NCI-H1694 treated with DMSO at 0.1 percent for 48 hours (cell line): ENCODE measurements at places on chromosomes 7 and 10.

- no peak for DNase-seq
Measured at GRCh38 chr7:66142996-66143395, 28.3 kb downstream of the CRCP start.

- no peak for DNase-seq
Measured at GRCh38 chr7:137454767-137455166, 111.2 kb upstream of the PTN start.

- DNase-seq = no peak
Measured at GRCh38 chr7:150830937-150831336, 21.4 kb upstream of the AOC1 start.

GRCh38 chr7:78092331-78092730, 293.8 kb downstream of the PHTF2 start:
- peak; percentile 64 for DNase-seq

DNA sequence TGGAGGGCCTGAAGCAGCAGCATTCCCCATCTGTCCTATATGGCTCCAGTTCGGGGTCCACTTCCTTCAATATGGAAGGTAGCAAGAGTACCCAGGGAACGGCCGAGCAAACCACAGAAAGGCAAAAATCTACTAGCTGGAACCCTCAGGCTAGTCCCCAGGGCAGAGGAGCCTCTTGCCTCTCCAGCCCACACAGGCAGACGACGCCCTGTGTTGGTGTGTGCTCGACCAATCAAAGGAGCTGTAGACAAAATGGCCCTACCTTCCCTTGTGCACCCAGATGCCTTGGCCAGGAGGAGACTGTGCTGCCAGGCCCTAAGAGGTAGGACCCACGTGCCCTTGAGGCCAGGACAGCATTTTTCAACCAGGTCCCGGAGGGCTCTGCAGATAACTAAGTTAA, 91.5 kb downstream of the FAM53B start:
- DNase-seq = no peak

GRCh38 chr7:7175075-7175695, 7.2 kb upstream of the C1GALT1 start:
- no peak for DNase-seq

GRCh38 chr10:85542936-85543730, 823.5 kb downstream of the GRID1 start:
- no peak for DNase-seq

GRCh38 chr10:91562839-91563581, 69.9 kb downstream of the PPP1R3C start:
- no peak for DNase-seq

GRCh38 chr10:100828738-100829096, 83.3 kb downstream of the PAX2 start:
- peak; percentile 43 for DNase-seq

DNA sequence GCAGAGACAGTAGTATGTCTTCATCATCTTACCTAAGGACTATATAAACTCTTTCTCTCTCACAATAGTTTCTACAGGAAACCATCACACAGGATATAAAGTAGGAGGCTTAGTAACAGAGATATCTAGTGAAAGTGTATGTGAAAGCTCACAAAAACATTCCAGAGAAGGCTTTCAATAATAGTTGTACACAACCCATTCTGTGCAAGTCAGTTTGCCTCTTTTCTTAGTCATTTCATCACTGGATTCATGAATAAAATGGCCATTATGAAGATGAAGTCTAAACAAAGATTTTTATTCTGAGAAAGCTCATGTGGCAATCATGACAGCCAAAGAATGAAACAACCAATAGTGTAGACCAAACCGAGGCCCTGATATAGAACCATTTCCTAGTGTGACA, 178.8 kb downstream of the GNAT3 start:
- no peak for DNase-seq

DNA sequence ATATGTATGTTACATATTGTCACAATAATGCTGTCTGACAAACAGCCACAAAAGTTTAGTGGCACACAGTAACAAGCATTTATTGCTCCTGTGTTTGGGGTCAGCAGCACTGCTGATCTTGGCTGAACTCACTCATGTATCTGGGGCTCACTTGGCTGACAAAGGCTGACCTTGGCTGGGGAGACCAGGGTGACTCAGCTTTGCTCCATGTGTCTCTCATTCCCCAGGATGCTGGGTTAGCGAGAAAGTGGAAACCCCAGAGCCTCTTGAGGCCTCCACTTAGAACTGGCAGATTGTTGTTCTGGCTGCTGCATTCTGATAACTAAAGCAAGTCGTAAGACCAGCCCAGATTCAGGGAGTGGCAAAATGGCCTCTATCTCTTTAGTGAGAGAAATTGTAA, 217.3 kb upstream of the HABP2 start:
- no peak for DNase-seq

GRCh38 chr10:17590969-17591645, 26.1 kb downstream of the HACD1 start:
- no peak for DNase-seq

DNA sequence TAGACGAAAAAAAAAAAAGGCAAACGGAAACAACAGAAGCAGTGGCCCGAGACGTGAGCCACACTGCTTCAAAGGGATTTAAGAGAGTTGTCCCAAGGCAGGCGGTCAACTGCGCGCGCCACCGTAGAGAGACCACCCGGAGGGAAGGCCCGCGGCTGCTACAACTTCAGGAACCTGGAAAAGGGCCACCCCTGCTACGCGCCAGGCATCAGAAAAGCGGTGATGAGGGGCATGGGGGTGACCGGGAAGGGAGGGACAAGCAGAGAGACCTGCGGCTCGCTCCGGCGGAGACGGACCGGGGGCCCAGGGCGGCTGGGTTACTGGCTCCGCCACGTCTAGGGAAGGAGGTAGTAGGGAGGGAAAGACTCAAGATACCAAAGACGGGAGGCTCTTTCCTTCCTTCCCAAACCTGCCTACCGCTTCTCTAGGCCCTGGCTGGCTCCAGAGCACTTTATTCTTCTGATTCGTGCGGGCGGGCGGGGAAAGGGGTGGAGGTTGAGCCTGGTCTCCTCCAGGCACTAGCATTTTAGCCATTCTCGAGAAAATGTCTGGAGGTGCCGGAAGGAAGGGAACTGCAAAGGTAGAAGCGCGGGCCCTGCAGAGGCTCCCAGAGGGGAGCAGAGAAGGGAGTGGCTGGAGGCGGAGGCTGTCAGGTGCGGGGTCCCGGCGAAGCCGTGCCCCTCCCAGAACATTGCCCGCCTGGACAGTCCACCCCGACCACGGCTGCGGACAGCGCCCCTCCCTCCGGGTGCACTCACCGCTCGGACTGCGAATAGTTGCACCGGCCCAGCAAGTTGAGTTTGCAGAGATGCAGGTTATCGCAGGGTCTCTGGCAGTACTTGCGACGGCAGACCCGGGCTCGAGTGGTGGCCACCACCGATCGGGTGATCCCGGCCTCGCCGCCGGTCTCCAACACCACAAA, 993 bp downstream of the ZC3HAV1 start:
- no peak for DNase-seq

- peak; percentile 14 for DNase-seq
Measured at GRCh38 chr7:128302139-128302538, 41.6 kb downstream of the RBM28 start.

DNA sequence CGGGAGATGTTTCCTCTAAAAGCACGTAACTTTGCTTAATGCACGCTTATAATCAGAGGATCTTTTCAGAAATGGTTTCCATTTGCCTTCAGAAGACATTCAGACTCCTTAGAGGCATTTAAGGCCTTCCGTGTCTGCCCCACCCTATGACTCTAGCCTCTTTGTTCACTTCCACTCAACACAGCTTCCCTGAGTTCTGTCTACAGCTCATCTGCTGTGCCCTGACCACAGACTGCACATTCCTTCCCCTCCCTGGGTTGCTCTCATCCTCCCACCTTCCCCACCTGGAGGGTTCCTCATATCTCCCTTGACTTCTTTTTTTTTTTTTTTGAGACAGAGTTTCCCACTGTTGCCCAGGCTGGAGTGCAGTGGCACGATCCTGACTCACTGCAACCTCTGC, 16.6 kb downstream of the FBH1 start:
- DNase-seq = no peak

GRCh38 chr10:126317751-126318150, 70.5 kb downstream of the ADAM12 start:
- no peak for DNase-seq

- no peak for DNase-seq
Measured at GRCh38 chr10:30861221-30861620, 170.4 kb downstream of the ZNF438 start.

DNA sequence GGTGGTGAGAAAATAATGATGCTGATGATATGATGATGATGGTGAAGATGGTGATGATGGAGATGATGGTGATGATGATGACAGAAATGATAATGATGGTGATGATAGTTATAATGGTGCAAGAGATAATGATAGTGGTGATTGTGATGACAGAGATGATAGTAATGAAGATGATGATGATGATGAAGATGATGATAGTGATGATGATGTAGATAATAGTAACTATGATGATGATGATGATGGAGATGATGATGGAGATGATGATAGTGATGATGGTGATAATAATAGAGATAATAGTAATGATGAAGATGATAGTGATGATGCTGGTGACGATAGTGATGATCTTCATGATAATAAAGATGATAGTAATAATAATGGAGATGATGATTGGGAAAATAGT, 22.2 kb downstream of the ABCA13 start:
- DNase-seq = no peak

- no peak for DNase-seq
Measured at GRCh38 chr10:22005763-22006162, 2.2 kb upstream of the DNAJC1 start.

- no peak for DNase-seq
Measured at GRCh38 chr7:54904986-54905385, 113.8 kb upstream of the EGFR start.

DNA sequence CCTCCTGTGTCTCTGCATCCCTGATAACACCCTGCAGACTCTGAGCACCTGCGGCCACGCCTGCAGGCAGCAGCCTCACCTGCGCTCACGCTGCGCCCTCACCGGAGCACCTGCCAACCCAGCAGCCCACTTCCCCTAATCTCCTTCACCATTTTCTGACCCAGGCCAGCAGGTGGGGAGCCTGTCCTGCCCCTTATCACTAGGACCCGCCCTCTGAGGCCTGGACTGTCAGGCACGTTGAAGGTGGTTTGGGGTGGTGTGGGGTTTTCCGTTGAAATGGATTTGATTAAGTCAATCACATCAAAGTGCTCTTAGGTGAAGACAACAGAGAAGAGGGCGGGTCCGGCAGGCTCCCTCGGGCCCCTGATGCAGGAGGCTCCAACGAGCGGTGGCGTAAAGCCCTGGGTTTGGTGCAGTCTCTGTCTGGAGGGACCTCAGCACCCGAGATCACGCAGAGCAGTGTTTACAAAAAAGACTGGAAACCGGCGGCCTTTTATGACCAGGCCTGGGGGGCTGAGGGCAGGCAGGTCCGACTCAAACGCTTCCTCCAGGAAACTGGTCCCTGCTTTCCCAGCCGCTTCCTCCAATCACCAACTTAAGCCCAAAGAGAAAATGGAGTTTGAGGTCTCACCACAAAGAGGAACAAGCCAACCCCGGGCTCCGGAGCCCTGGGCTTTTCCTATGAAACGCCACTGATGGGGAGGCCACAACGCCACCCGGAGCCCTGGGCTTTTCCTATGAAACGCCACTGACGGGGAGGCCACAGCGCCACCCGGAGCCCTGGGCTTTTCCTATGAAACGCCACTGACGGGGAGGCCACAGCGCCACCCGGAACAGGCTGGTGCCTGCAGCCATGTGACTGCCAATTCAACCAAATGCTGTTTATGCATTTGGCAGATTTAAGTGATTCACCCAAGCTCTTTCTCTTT, 45.5 kb downstream of the DPYSL4 start:
- DNase-seq = no peak

GRCh38 chr10:50216894-50217293, 34.4 kb downstream of the ASAH2 start:
- DNase-seq = no peak

GRCh38 chr10:12121673-12122072, 7.8 kb upstream of the SEC61A2 start:
- no peak for DNase-seq

- DNase-seq = no peak
Measured at GRCh38 chr10:132677473-132678227, 108.3 kb downstream of the NKX6-2 start.

GRCh38 chr7:55271661-55272060, 93.5 kb upstream of the LANCL2 start:
- no peak for DNase-seq

DNA sequence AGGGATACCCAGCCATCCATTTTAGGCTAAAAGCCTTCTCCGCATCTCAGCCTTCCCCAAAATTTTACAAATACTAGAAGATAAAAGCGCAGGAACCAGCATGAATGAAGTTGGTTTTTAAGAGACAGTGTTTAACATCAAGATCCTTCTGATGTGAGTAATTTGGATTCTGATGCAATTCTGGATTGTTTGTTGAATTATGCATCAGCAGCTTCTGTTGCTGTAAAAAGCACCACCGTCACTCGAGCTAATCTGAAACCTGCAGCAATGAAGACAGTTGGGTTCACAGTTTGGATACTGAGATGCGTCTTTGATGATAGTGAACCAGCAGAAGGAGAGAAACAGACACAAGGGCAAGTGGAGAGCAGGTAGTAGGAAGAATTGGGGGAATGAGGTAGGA, 179.2 kb downstream of the PLXNA4 start:
- no peak for DNase-seq

DNA sequence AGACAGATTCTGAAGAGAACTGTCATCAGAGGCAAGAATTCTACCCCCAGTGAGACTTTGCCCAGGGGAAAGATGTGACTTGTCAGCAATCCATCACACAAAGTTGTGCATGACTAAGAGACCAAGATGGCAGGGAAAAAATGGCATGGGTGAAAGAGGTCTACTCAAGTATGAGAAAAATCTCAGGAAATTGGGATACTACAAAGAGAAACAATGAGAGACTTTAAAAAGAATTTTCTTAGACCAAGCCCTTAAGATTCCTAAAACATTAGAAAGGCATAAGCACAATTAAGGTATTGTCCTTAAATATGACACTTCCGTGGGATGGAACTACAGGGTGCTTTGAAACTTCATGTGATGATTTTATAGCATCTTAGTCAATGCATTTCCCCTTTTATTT, 45.6 kb upstream of the PDE1C start:
- DNase-seq = no peak

GRCh38 chr10:96700374-96701099, 19.8 kb downstream of the PIK3AP1 start:
- DNase-seq = no peak

DNA sequence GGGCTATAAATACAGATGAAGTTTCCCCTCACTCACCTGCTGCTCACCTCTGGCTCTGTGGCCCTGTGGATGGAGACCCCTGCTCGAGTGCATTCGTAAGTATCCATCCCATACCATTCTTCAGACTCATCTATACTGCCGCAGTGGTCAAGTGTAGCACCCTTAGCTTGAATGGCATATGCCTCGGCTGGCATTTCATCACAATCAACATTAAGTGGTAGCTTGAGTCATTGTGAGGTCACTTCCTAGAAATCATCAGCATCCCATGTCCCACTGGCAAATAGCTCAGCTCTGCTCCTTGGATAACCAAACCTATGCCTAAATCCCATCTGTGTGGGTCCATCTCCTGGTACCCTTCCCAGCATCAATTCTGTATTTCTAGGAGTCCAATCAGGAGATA, 38.2 kb downstream of the MDH2 start:
- no peak for DNase-seq
